CD4-positive, alpha-beta T cell treated with Interleukin-15 for 4 hours (primary cell): ENCODE measurements at places on chromosomes 6 and 20.

DNA sequence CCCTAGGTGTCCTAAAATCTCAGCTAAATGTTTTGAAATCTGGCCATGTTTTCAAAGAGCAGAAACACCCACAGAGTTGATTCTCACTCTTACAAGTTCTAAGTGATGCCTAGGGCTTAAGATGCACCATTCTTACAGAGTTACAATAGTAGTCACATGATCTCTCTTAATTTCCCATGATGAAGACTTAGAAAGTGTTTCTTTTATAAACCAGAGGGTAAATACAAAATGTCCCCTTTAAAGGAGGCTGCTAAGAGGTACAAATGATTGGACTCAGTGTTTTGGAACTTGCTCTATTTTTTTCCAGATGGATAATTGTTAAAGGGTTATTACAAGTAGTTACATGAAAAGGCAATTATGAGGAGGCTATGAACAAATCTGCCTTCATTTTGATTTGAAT is 244.6 kb downstream of the GRM1 start:
- DNase-seq = no peak

GRCh38 chr6:18712595-18712994 is 325.4 kb downstream of the RNF144B start:
- DNase-seq = no peak

GRCh38 chr6:12351672-12352071 is 61.5 kb downstream of the EDN1 start:
- DNase-seq = no peak

- no peak for DNase-seq
Observed at GRCh38 chr20:47762699-47763268, 22.5 kb downstream of the SULF2 start.

DNA sequence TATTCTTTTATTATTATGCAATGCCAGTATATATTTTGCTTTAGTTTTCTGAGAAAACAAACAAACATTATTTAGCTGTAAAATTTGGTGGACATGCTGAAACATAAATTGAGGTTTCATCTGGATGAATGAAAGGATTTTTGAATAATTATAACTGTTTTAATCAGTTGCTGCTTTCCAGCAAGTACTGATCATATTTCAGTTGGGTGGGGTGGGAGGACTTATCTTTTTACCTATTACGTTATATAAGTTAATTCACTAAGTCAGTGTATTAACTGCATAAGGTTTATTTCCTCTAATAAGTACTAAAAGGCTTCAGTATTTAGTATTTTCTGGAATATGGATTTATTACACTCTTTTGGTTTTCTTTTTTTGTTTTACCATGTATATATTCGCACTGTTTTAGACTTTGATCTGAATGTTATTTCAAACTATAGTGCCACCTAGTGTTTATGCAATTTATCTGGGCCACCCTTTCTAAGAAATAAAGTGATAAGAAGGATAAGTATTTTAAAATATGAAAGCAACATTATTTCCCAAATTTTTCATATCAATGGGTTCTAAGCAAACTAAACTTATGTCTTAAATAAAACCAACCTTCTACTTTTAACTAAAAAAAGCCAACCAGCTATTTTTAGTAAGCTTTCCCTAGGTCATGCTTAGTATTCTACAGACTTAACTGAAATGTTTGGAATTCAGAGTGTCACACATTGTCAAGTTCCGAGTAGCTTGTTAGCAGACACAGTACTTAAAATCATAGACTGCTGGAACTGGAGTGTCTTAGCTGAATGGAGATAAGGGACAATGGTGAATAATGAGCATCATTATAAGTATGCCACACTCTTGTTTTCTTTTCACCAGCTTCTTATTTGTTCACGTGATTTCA is 105.4 kb upstream of the MCHR2 start:
- peak; percentile 11 for DNase-seq

DNA sequence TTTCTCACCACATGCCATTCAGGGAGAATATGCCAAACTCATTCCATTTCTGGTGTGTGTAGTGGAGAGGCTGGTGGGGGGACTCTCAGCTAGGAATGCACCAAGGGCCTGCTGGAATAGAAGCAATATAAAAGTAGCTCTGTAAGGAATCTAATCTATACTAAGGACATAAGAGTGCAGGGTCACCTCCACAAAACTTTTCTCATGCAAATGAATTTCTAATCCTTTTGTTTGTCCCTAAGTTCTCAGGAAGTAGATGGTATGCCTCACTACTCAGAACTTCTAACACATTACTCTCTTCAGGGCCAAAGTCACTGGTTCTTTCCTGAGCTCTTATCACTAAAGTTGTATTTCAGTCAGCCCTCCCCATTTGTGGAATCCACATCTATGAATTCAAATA is 427.2 kb downstream of the C6orf118 start:
- DNase-seq = no peak

DNA sequence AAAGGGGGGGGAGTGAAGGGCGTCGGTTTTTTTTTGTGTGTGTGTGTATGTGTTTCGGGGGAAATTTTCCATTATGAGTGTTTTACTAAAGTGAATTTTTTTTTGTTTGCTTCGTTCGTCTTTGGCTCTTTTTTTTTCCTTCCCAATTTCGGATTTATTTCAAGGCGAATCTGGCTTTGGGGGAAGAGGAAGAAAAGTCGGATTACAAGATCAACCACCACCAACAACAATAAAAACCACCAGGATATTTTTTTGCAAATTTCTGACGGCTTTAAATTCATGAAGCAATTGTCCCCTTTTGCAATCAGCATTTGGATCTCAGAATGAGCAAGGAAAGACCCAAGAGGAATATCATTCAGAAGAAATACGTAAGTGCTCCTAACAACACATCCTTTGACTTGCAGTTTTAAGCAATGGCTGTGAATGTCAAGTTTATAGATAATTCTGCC is 372 bp downstream of the JARID2 start:
- no peak for DNase-seq

GRCh38 chr6:123094795-123095194 is 98.8 kb downstream of the CLVS2 start:
- DNase-seq = no peak
